ENCODE measurements at places on chromosomes 2 and 18.

GRCh38 chr2:160838147-160838546 lies 322.1 kb upstream of the TANK start:
- DNase-seq = no peak

DNA sequence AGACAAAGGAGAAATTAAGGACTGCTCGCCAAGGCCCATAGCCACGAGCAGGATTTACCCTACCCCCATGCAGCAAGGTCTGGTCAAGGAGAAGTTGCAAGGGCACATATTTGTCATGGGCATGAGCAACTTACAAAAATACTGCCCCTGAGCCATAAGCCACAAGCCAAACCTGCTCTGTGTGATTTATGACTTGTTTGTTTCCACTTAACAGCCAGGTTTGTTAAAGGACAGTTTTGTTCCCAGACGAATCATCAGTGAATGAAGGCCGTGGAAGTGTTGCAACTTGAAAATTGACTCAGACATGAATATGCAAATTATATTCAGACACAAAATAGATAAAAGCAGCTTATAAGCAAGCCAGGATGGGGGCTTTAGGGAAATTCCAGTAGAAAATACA lies 31.3 kb upstream of the EVA1A start:
- DNase-seq = no peak

- DNase-seq = no peak
These were observed 83.3 kb upstream of the SALL3 start for GRCh38 chr18:78896111-78896905.

DNA sequence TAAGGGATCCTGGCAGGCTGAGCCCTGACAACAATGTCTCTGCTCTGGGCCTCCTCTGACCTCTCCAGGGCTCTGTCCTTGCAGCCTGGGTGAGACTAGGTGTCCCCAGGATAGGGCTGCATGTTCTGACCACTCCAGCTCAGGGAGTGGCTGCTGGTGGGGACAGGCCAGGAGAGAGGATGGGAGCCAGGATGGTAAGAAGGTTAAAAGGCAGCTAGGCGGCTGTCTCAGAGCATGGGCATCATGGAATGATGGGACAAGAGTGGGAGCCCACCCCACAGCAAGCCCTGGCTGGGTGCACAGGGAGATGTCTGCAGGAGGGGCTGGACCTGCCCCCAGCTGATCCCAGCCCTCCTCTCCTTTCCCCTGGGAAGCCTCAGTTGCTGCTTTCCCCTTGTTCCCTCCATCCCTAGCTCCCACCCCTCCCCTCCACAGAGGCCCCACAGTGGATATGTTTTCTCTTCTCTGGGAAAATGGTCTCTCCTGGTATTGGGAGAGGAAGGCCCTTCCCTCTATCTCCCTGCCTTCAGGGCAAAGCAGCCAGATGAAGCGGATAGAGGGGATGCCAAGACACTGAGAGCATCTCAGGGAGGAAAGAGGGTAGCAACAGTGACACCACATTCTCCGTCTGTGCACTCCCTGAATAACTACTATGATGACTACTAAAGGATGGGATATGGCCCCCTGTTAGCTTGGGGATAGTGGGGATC lies 334.3 kb downstream of the DYSF start:
- no peak for DNase-seq

DNA sequence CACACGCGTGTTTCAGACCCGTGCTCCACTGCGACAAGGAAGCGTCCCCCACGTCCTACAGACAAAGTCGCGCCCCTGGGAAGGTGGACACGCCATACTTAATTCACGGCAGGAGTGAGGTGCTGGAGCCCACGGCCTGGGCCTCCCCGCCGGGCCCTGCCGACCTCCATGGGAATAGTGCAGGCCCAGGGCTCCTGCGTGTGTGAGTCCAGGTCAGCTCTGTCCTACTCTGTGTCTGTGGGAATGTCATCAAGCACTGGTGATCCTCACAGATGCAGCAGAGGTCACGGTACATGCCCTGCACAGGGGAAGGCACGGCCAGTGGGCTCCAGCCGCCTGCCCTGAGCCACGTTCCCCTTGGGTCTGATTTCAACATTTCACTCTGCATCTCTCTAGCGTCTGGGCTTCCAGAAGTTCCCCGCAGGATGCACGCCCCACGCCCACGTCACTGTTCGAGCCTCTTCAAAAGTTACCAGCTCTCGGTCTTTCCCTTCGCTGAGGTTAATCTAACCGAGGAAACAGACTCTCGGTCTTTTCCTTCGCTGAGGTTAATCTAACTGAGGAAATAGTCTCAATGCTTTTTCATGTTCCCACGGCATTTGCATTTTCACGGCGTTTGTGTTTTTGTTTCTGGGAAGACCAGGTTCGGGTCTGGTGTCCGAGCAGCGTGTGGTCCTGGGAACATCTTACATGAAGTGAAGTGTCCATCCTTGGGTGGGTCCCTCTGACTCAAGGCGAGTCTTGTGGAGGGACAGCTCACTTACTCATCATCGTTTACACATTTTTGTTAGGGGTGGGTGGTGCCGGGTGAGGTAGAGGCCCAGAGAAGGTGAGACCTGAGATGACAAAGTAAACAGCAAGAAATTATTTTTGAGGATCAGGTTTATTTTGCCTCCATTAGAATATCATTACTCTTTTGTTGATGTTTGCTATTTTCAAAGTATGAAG lies 157.3 kb upstream of the ALKAL2 start:
- DNase-seq = no peak

- DNase-seq = no peak
These were observed 14.0 kb upstream of the CAVIN2 start for GRCh38 chr2:191860760-191861466.

DNA sequence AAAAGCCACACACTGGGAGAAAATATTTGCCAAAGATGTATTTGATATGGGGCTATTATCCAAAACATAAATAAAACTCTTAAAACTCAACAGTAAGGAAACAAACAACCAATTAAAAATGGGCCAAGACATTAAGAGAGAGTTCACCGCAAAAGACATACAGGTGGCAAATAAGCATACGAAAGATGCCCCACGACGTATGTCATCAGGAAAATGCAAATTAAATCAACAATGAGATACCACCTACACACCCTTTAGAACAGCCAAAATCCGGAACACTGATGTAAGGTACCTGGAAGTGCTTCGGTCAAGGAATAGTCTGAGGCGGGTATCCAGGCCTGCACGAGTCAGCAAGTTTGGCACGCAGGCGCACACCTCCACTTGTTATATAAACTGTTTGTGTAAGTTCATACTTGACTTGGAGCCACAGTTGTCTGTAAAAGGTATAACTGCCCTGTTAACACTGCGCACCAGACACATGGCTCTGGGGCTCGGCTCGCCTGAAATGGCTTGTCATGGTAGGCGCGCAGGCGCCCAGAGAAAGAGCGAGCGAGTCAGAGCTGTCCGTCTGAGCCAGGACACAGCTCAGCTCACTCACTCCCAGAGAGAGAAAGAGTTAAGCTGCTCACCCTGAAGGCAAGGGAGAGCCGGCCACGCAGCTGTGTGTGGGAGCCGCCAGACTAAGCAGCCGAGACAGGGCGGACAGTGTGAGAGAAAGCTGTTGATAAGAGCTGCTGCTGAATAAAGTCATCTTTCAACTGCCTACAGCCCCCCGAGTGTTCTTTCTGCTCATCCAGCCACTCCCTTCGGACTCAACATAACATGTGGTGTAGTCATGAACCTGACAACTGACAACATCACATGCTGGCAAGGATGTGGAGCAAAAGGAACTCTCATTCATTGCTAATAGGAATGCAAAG lies 87.3 kb downstream of the HNRNPLL start:
- DNase-seq = no peak

GRCh38 chr2:129070663-129071062 lies 752.0 kb upstream of the HS6ST1 start:
- DNase-seq = no peak

Data from NCI-H187 (cell line).